ENCODE measurements at places on chromosomes 12 and 14.
A peak's percentile ranks its signal among the peaks of the same experiment; 100 is the strongest.

DNA sequence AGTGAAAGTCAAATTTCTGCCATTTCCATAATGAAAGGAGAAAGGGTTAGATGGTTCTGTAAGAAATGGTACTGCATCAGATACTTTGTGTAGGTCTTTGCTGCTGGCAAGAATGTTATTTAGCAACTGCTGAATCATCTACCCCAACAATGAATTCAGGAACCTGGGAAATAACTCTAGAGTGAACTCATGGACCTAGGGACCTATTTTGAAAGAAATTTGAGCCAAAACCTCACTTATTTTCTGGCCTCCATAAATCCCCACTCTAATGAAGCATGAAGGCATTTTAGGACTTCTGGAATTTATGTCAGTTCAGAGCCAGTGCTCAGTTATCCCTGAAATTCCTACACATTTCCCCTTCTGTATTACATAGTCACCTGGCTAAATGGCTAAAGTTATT is 50.9 kb upstream of the CPNE8 start:
- DNase-seq: no peak

- DNase-seq: no peak
Measured at GRCh38 chr12:10554228-10554755, 48.6 kb downstream of the EIF2S3B start.

DNA sequence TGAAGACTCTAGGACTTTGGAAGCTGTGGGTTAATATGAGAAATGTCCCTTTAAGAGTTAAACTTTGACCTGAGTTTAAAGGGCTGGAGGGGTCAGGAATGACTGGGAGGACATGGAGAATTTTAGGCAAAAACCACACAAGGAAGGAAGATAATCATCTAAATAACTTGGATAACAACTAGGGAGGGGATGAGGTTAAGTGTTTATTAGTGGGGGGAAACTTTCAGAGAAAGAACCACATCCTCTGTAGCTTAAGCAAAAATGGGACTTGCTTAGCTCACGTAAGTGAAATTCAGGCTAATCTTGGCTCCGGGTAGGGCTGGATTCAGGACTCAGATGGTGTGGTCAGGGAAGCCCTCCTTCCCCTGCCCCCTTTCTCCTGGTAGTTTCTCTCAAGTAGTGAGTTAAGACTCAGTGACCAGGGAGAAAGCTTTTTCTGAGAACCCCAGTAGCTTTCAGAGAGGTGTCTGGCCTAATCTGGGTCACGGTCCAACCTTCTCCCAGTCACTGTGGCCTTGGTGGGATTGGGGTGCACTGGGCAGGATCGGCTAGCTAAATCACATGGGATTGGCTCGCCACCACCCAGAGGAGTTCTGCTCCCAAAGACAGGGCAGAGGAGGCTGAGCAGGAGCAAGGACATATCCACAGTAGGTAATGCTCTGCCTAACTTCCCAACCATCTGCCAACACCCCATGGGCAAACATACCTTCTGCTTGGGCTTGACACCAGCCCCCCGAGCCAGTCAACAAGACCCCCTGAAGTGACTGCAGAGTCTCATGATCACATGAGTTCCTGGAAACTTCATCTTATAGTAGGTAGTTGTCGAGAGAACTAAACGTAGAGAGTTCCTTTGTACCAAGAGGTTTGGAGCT is 52.8 kb downstream of the ARF6 start:
- no peak for DNase-seq

- DNase-seq: no peak
Measured at GRCh38 chr14:26088275-26088674, 509.6 kb downstream of the NOVA1 start.

GRCh38 chr14:32129124-32129523 is 52.0 kb downstream of the ARHGAP5 start:
- DNase-seq: no peak

DNA sequence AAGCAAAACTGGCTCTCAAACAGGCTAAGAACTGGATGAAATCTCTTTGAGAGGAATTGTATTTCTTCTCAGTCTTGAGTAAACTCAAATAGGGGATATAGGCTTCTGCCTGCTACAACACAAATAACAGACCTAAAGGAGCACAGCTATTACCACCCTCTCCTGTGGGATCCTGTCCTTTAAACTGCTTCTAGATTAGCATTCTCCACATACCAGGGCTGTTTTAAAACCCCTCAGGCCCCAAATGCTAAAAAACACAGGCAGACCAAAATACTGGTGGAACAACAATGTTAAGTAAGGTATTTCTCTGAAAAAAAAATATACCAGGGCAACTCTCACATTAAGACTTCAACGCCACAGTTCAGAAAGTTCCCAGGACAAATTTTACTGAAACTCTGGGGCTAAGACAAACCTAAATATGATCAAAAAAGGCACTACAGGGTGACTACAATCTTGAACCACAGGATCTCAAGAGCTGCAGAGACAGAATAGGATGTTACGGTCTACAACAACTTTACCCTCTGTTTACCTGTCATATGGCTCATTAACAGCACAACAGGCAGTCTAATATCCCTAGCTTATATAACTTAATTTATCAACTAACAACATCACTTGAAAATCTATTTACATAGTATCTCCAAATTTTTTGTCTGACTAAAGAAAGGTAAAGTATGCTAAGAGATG is 7.2 kb downstream of the CPNE8 start:
- no peak for DNase-seq

GRCh38 chr14:72929316-72930080 is 3.2 kb downstream of the DCAF4 start:
- no peak for DNase-seq

- peak; percentile 88 for DNase-seq
Measured at GRCh38 chr14:39266525-39266870, 32.8 kb downstream of the MIA2 start.

- peak; percentile 37 for DNase-seq
Measured at GRCh38 chr14:24430682-24431568, 1.2 kb downstream of the KHNYN start.

GRCh38 chr14:99349721-99350495 is 77.9 kb upstream of the BCL11B start:
- no peak for DNase-seq

DNA sequence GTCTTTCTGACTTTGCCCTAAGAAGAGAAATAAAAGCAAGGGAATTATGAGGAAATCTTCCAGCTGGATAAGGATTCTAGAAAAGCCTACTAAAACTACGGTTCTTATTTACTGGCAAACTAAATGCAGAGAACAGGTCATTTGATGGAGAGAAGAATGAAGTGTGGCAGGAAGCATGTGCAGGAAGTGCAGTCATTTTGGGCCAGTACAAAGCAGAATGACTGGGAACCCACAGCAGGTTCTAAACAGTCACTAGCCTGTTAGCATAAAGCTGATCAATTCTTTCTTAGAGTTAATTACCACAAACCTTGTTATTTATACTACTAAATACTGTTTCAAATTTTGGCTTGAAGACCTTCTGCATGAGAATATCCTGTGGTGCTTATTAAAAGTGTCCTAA is 36.7 kb downstream of the CFAP54 start:
- no peak for DNase-seq

Data from mucosa of gallbladder (tissue), 1 donor.